ENCODE measurements at places on chromosomes 3 and 15. TPM values are rescaled to one million over a fixed set of nuclear protein-coding genes. Genes with fewer than 3 reads are reported as not detected.

The THPO gene
- 0.13 TPM for total RNA-seq

The GOLGA6B gene
- not detected for total RNA-seq

The LHFPL4 gene
- total RNA-seq, result not detected

The NRG4 gene
- total RNA-seq, result not detected

The CPNE9 gene
- total RNA-seq, result not detected

The SLC15A2 gene
- 0.25 TPM for total RNA-seq

The KCNAB1 gene
- total RNA-seq, result 1.9 TPM

Measured in aortic smooth muscle cell (primary cell).